Thymus (tissue), 14 donors: ENCODE measurements at places on chromosomes 4 and X.

- DNase-seq, result no peak
These were observed 361 bp downstream of the QDPR start for GRCh38 chr4:17511509-17511949.

DNA sequence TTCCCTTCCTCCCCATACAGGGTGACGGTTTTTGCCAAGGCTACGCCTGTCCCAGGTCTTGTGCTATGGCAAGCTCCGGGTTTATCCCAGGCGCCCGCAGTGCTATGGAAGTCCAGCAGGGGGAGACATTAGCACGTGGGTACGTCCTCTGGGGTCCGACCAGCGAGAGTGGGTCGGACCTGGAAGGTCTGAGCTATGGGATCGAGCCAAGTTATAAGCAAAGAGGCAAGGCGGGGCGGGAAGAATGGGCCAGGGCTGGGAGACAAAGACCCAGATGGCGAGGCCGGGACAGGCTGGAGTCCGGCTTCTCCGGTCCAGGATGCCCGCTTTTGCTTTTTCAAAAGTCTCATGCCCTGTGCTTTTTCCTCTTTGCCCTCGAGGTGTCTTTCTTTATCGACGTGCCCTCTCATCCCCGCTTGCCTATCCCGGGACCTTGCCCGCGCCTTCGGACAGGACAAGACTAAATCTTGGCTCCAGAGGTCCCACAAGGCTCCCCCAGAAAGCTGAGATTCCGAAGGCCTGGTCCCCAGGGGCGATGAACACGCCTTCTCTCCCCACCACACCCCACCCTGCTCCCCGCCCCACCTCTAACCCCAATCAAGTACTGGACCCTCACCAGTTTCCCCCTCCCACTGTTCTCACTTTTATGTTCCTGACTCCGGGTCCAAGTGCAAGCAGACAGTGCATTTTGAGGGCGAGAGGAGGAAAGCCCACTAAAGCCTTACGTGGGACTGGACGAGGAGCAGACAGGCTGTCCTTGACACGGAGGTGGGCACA is 785 bp upstream of the EFNB1 start:
- DNase-seq, result peak; percentile 45

DNA sequence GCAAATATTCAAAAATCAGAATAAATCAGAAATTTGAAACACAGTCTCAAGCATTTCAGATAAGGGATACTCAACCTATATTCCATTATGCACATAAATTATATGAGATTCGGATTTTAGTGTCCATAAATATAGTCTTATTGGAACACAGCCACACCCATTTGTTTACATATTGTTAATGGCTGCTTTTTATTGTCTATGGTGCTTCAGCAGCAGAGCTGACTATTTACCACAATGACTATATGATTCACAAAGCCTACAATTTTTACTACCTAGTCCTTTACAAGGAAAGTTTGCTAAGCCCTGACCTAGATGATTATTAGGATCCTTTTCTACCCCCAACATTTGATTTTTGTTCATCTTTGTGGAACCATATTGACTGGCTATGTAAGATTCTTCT is 63.9 kb downstream of the IL1RAPL1 start:
- no peak for DNase-seq

- no peak for DNase-seq
These were observed 637.6 kb upstream of the EPHA5 start for GRCh38 chr4:66307641-66308438.

- no peak for DNase-seq
These were observed 42.6 kb downstream of the GABRG1 start for GRCh38 chr4:46081248-46081647.

DNA sequence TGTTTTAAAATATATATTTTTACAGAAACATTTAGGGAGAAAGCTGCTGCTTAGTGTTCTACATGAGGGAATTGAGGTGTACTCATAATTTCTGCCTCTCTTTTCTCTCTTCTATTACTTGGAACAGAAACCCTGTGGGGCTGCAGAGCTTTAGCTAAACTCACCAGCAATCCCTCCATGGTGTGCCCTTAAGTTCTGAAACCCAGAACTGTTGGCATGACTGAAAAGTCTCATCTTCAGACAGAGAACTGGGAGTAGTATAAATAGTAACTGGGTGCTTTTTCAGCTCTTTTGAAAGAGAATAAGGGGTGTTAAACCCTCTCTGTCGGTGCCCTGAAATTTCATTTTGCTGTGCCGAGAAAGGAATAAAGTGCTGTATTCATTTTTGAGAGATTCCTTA is 294.9 kb upstream of the BOD1L1 start:
- DNase-seq, result no peak

DNA sequence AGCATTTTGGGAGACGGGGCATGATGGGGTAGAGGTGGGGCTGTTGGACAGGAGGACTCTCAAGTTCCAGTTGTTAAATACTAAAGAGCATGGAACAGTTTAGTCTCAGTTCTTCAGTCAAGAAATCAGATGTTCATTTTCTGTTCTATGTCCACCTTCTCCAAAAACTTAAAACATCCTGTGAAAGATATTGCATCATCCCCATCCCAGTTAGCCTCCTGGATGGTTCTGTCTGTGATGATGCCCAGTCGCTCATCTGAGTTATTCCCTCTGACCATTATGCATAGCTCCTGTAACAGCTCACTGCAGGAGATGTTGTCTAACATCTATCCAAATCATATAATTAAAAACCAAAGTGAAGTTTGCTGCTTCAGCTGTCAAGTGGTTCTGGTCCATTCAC is 32.1 kb upstream of the SCML1 start:
- no peak for DNase-seq

DNA sequence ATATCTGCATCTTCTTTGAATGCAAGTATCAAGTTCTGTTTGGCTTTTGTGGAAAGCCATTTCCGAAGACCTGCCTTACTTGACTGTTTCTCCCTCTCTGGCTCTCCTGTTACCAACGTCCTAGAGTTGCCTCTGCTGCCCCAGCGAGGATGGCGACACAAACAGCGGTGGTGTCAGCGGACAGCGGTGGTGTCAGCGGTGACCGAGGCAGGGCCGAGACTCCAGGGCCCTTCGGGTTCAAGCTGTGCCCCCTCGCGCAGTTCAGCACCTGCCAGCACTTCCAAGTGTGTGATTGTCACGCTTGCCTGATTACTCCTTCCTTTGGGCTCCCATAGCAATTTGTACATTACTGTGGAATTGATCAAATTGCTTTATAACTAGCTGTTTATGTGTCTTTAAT is 336.9 kb upstream of the FAT1 start:
- DNase-seq, result no peak

DNA sequence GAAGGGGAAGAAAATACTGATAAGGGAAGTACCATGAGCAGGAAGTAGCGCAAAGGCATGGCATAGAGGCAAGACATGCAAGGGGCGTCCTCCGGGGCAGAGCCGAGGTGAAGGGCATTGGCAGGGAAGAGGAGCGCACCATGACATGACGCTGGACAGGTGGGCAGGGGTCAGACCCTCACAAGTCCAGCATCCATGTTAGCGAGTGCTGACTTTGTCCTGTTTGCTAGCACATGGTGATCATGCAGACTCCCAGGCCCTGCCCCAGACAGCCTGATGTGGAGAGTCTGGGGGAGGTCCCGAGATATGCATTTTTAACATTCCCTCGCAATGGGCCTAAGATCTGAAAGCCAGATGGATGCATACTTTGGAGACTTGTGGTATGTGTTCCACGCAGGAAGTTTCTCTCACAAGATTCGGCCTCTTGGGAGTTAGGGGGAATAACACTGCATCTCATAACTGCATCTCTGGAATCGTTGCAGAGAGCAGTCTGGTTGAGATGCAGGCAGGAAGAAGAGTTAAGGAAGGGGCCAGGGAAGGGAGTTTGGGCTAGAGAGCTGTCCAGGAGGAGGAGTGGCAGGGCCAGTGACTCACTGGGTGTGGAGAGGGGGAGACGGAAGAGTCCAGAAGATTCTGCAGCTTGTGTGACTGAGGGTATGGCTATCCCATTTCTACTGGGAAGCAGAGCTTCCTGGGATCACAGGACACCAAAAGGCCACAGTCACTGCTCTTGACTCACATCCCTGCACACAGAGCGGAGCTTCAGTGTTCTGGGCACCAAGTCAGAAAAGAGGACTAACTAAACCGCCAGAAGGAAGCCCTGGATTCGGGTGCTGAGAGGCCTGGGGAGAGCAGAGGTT is 59.7 kb downstream of the FAM184B start:
- DNase-seq, result no peak

GRCh38 chrX:68944211-68944610 is 115.4 kb downstream of the EFNB1 start:
- DNase-seq, result no peak

GRCh38 chr4:159317203-159317602 is 214.3 kb downstream of the RAPGEF2 start:
- DNase-seq, result no peak

- no peak for DNase-seq
These were observed 12.1 kb downstream of the PPARGC1A start for GRCh38 chr4:23877758-23878229.

GRCh38 chr4:108693819-108694218 is 43.4 kb downstream of the OSTC start:
- DNase-seq, result no peak

GRCh38 chrX:14291666-14292500 is 237.5 kb upstream of the GLRA2 start:
- no peak for DNase-seq

GRCh38 chrX:3346501-3347259 is at the start of gene MXRA5:
TSS of gene MXRA5 (minus strand) at chrX:3346652. CDS start at chrX:3343833, 2,819 bp downstream.
- DNase-seq, result no peak

- DNase-seq, result peak; percentile 72
These were observed 28.8 kb downstream of the ATP8A1 start for GRCh38 chr4:42627885-42628646.

GRCh38 chrX:2299871-2300270 is 200.9 kb downstream of the DHRSX start:
- no peak for DNase-seq

DNA sequence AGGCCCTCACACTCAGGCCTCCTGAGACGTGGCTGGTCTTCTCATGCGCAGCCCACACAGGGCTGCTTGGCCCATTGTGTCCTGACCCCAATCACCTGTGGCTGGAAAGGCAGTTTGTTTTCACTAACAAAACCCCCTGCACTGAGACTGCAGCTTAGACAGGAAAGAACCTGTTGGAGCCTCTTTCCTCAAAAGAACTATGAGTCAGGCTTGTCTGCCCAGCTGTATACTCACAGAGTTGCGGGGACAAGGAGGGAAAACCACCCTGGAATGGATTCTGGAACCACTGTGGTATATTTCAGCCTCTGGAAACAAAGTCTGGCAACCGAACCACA is 5.2 kb upstream of the TMEM156 start:
- no peak for DNase-seq

DNA sequence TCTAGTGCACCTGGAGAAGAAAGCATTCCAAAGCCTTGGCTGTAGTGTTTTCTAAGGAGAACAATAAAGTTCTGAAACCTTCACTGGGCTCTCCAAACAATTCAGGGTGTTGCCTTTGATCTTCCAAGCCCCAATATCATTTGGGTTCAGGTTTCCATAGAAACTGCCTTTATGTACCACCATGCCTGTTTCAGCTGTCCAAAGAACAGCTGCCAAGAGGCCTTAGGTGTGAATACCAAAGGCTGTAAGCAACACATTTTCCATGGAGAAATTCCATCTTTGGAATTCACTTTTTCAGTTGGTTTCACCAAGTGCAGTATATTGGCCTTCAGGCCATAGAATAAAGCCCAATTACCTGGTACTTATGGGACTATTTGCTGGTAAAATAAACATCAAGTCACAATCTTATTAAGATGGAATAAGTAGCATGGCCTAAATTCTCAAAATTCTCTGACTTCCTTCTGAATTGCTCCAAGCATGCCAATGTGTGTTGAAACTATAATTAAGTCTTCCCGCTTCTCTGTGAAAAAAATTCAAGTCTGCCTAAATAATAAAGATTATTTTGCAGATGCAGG is 61.9 kb downstream of the COX18 start:
- DNase-seq, result no peak

GRCh38 chr4:41318839-41319530 is 62.3 kb downstream of the UCHL1 start:
- no peak for DNase-seq

DNA sequence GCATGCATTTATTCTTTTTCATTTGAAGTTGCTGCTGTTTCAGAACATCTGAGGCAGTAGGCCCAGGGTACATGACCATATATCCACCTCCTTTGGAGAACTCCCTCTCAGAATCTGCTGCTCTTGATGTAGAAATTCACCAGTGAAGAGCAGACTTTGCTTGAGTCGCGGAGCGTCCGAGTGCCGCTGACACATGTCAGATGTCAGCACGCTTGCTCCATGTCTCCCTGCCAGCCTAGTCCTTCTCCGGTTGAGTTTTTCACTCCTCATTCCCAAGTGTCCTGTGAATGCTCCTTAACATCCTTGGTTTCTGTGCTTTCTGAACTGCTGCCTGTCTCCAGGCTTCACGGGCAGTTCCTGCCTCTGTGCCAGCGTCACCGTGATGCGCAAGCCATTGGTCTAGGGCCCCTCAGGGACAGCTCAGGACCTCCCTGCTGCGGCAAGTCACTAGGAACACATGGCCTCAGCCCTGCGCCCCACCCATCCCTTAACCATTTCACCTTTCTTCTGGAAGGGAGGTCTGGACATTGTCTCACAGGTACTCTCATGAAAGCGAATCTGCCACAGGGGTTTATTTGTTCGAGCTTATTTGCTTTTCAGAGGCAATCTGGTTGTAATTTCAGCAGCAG is 93.1 kb upstream of the RBPJ start:
- DNase-seq, result no peak

DNA sequence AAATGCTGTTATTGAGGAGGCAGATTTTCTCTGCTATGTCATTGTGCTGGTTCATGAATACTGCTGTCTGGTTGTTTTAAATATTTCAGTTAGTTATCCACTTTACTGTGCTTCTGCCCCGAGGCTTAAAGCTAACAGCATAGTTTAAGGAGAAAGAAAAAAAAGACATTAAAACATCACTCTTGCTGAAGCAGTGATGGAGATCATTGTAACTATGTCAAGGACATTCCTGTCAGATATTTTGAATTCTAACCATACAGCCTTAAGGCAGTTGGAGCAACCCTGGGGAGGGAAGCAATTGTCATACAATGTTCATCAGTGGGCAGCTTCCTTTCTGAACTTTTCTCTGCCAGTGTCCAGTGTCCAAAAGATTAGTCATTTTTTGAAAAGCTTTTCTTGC is 199.0 kb upstream of the DDX53 start:
- DNase-seq, result no peak
